ENCODE measurements at places on chromosomes 16 and 17.

DNA sequence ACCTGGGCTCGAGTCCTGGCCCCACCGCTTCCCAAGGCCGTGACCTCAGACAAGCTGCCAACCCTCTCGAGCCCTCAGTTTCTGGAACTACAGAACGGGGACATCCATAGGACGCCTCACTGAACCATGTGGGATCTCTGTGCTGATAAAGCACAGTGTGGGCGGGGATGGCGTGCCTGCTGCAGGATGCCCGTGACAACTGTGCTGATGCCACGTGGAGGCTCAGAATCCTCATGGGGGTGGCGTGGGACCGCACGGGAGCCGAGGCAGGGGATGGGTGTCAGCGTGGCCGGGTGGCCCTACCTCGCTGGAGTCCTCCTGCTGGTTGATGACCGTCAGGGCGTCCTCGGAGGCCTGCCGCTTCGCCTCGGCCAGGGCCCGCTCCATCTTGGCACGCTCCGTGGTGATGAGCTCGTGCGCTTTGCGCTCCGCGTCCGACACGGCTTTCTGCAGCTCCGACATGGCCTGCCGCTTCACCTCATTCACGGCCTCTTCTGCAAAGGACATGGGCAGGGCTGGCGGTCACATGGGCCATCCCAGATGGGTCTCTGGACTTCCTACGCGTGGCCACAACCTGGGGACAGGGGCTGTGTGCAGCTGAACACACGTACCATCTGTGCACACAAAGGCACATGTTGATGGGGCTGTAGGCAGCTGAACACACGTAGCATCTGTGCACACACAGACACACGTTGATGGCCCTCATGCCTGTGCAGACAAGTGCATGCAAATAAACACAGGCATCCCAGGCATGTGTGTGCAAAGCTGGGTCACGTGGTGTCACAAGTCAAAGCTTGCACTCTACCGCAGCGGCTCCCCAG lies 12.7 kb upstream of the PABPN1L start:
- no peak for DNase-seq

- DNase-seq: no peak
These were observed 996 bp downstream of the STRADA start for GRCh38 chr17:63740464-63741142.

DNA sequence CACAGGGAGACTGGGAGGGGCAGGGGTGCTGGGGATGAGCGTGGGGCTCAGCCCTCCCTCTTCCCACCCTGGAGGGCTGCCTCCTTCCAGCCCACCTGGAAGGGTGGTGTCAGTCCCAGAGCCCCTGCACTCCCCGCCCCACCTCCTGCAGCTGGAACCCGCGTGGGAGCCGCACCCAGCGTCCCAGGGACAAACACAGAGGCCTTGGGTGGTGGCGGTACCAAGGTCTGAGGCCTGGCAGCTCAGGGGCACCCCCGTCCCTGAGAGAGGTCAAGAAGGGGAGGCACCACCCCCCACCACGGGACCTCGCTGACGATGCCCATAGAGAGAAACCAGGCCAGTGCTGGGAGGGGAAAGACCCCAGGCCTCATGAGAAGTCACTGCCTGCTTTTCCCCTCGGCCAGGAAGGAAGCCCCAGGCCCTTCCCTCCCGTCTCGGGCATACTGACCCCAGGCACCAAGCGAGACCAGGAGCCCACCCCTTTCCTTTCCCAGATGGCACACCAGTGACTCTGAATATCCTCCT lies 4.1 kb downstream of the HS3ST6 start:
- no peak for DNase-seq

- no peak for DNase-seq
These were observed 5.3 kb downstream of the UBALD1 start for GRCh38 chr16:4609200-4610010.

- DNase-seq: no peak
These were observed 8.9 kb upstream of the TENT4B start for GRCh38 chr16:50144211-50144610.

DNA sequence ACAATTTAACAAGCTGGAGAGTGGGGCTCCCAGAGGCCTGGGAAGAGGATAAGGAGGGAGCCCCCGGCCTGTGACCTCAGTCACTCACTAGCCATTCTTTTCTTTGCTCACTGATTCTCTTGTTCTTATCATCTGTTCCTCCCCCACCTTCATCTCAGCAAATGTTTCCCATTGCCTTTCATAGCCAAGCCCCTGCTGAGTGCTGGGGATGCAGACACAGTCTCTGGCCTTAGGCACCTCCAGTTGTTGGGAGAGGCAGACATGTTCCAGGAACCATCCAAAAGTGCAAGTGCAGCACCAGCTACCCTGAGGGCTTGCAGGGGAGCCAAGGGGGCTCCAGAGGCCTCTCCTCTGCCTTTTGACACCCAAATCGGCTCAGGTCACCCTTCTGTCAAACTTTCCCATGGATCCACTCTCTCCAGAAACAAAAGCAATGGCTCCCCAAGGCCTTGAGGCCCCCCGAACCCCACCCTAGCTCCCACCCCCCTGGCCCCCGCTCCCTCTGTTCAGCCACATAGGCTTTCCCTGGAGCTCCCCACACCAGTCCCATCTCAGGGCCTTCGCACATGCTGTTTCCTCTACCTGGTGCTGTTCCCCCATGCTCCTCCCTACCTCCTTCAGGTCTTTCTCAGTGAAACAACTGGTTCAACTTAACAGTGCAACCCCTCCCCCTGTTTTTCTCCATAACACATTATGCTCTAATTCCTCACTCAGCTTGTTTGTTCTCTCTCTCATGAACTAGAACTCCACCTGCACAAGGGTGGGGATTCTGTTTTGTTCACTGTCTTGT lies 14.9 kb upstream of the KCNJ12 start:
- no peak for DNase-seq

Measured in CD4-positive, alpha-beta T cell treated with Interferon gamma for 1 hour (primary cell).